Left hindlimb (tissue), 1 donor: ENCODE measurements at places on chromosomes 3 and 15.

GRCh38 chr3:184718431-184718830, 6.6 kb upstream of the MAGEF1 start:
- DNase-seq: no peak

- DNase-seq: no peak
Measured at GRCh38 chr3:32239307-32240158, 1.1 kb downstream of the CMTM8 start.

DNA sequence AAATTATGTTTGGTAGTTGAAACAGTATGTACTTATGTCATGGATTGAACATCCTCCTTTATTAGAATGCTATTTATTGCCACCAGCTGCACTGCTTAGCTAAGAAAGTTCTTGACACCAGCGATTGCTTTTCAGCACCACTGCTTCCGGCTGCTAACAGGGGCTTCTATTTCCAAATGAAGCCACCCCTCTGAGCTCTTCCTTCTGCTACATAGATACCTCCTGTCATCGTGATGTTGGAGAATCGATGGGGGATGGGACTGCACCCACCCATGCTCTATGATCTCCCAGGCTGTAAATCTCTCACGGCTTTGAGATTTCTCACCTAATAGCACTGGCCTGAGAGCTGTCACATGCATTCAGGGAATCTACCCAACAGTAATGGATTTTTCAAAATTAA, 259.2 kb downstream of the MEIS2 start:
- no peak for DNase-seq

- DNase-seq: peak; percentile 72
Measured at GRCh38 chr15:88649286-88649733, 10.5 kb downstream of the ISG20 start.

DNA sequence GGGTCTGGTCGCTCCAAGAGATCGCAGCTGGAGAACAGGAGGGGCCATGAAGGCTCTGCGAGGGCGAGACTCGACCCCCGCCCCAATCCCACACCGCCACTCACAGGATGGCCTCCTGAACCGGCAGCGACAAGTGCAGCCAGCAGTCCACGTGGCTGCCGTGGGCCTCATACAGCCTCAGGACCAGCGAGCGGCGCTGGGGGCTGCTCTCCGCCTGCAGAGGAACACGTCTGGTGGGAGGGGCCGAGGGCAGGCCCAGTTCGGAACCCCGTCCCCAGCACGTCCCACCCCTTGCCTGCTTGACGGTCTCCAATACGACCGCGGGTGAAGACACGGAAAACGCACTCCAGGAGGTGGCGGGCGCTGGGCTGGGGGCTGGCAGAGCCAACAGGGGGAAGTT, 9.2 kb downstream of the NEIL1 start:
- DNase-seq: no peak

- DNase-seq: no peak
Measured at GRCh38 chr3:33982269-33982798, 183.9 kb downstream of the PDCD6IP start.

DNA sequence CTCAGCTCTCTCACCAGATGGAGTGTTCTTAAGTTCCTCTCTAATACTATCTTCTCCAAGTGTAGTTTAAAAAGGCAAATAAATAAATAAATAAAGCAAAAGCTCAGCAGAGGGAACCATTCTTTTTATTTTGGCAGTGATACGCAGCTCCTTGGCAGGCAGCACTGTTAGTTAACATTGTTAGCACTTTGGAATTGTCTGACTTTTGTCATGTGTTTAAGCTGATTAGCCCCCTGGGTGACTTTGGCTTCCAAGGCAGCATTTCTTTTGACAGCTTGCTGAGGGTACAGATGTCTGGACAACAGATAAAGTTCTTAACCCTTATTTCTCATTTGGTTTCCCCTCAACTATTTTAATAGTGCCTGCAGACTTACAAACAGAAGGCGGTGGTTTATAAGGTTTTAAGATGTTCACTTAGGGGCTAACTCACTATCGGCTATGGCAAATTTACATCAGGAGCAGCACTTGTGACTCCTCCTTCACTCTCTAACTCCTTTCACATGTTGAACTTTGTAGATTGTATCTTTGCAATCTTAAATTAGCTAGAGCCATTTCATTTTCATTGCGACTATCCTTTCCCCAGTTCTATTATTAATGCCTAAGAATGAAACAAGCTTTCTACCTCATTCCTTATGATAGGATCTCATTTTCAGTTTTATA, 213.4 kb downstream of the ZBBX start:
- DNase-seq: peak; percentile 60

GRCh38 chr3:11697701-11698100, 54.0 kb upstream of the VGLL4 start:
- DNase-seq: no peak

- DNase-seq: no peak
Measured at GRCh38 chr3:96347289-96347688, 467.1 kb upstream of the EPHA6 start.

GRCh38 chr3:52518723-52519444, 14.8 kb downstream of the NT5DC2 start:
- DNase-seq: no peak

DNA sequence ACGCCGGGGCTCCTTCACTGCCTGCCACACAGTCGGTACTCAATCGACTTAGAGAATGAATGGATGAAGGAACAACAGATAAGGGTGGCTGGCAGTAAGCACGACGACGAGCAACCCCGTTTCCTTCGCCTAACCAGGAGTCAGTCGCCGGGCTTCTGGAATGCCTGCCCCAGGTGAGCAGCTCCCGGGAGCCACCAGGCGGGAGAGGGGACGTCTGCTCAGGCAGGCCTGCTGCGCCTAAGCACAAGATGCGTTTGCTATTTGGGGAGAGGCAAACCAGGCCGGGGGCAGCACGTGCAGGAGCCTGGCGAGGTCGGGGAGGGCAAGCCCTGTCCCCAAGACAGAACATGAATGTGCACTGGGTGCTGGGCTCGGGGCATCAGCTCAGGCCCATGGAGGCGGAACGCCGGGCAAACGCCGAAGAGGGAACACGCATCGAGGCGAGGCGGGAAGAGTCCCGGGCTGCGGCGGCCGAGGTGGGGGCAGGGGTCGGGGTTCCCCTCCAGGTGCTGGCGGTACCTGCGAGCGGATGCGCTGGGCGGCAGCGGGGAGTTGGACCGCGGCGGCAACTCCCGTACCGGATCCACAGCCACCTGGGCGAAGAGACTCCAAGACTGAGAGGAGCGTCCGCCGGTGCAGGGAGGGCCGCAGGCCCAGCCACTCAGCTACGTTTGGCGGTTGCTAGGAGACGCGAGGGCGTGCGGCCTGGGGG, at the start of gene CFAP92:
CFAP92 (minus strand) TSS at position 616 of the 712 bp plus-strand sequence. CDS start 772 bp downstream, outside the sequence.
- peak; percentile 90 for DNase-seq

- DNase-seq: no peak
Measured at GRCh38 chr15:82874267-82874666, 64.8 kb downstream of the WHAMM start.

- peak; percentile 73 for DNase-seq
Measured at GRCh38 chr3:45607790-45608189, 13.2 kb downstream of the LIMD1 start.
